ENCODE measurements at places on chromosomes 4 and X. TPM values are rescaled to one million over a fixed set of nuclear protein-coding genes. Genes with fewer than 3 reads are reported as not detected.
A peak's percentile ranks its signal among the peaks of the same experiment; 100 is the strongest.

Gene UGT2B10
- not detected for total RNA-seq

Gene EGFL6
- total RNA-seq = not detected

DNA sequence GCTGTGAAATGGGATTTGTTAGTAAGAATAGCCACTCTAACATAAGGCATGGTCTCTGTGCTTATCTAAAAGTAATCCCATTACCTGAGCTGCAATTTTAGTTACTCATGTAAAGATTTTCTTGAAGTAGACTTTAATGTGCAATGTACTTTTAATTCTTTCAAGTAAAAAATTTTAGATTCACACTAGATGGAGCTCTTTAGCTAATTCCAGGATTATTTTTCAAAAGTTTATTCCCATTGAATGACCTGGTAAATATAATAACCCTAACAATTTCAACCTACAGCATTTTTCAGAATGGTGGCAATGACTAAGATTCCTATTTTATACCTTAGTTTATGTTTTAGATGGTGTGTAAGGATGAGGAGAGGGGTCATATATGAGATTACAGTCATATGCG lies 18.1 kb downstream of the USP38 start:
- no peaks in the 10 kb centered on the region for H3K4me1 ChIP-seq
- H3K4me3 ChIP-seq = no peak overlapping the region
- peaks cover 21% of the 10 kb centered on the region for H3K36me3 ChIP-seq
- no peaks in the 10 kb centered on the region for H3K27me3 ChIP-seq

GRCh38 chr4:180823108-180823507 lies 1420.1 kb upstream of the TENM3 start:
- no peak overlapping the region for H3K27ac ChIP-seq
- H3K36me3 ChIP-seq = no peaks in the 10 kb centered on the region
- no peak overlapping the region for H3K4me3 ChIP-seq
- no peaks in the 10 kb centered on the region for H3K27me3 ChIP-seq

DNA sequence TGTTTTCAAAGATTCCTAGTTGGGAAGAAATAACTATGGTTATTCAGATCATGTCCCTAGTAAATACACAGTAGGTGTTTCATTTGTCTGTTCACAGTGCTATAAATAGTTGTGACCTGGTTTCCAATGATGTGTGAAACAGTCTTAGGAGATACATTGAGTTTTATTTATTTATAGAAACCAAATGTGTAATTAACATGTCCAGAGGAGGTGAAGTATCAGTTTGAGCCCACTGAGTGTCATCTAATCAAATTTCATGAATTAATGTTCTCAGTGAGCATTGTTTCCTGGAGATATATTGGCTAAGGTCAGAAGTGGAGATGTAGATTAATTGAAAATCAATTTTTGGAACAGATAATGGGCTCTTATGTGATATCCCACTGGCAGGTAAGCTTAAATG lies 996.3 kb downstream of the FSTL5 start:
- no peaks in the 10 kb centered on the region for H3K36me3 ChIP-seq
- no peak overlapping the region for H3K27ac ChIP-seq
- no peak overlapping the region for H3K4me3 ChIP-seq
- DNase-seq = no peak
- H3K27me3 ChIP-seq = no peaks in the 10 kb centered on the region

DNA sequence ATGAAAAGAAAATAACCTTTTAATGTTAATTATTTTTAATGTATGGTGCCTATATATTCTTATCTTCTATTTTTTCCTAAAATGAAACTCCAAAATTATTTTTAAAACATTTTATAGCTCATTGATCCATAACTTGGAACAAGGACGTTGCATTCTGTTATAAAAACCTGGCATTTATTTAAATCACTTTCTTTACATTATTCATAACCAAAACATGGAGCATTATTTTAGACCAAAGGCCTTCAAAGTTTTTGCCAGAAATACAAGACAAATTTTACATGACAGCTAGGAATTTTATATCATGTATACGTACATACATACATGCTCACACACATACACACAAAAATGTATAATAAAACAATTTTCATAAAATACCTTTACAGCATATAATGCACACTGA lies 259.8 kb downstream of the QDPR start:
- DNase-seq = no peak
- H3K27me3 ChIP-seq = no peaks in the 10 kb centered on the region
- H3K4me3 ChIP-seq = no peak overlapping the region
- H3K4me1 ChIP-seq = no peaks in the 10 kb centered on the region
- H3K36me3 ChIP-seq = no peaks in the 10 kb centered on the region

DNA sequence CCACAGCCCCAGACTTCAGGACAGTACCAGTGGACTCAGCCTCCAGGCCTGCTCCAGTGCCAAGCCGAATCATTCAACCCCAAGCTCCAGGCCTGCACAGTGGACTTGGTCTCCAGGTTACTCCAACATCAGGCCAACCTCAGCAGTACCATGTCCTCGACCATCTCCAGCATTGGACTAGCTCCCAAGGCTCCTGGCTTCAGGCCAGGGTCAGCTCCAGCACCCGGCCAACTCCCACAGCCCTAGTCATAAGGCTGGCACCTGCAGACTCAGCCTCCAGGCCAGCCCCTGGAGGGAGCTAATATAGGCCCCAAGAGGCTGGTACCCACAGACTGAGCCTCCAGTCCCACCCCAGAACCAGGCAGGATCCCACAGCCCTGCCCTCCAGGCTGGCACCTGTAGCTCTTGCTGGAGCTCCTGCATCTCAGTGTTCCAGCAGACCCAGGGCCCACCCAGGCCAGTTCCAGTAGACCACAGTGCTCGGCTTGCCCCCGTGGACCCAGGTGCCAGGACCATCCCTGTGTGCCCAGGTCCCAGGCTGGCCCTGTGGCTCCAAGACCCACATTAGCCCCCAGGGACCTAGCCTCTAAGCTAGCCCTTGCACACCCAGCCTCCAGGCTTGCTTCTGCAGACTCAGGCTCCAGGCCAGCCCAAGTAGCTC lies 25.6 kb downstream of the ZMAT1 start:
- H3K27me3 ChIP-seq = no peaks in the 10 kb centered on the region
- DNase-seq = no peak
- H3K4me1 ChIP-seq = no peaks in the 10 kb centered on the region
- no peaks in the 10 kb centered on the region for H3K36me3 ChIP-seq
- no peak overlapping the region for H3K27ac ChIP-seq

DNA sequence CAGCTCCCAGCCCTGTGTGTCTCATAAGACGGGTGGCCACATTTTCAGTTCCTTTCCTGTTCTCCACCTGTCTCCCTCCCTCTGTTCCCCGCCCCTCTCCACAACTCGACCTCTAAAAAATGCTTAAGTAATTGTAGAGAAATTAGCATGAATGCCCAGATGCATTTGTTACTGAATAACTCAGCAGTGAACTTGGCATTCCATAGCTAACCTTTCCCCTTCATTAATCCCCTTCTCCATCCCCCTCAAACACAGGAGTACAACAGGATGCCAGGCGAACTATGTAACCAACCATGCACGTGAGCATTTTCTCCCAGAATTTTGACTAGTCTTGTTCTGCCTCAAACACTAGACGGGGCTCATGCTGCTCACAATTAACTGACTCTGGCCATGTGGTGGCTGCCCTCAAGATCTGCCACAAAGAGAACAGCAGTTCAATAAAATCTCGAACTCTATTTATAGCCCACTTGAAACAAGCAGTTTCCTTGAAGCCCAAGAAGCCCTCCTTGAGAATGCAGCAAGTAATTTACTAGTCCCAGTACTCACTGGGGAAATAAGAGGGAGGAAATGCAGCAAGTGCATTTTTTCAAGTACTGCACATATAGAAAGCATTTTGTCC lies 351.2 kb downstream of the ARHGAP24 start:
- peak overlapping the region; percentile 20 for H3K27ac ChIP-seq
- peaks cover 15% of the 10 kb centered on the region for H3K36me3 ChIP-seq
- H3K4me3 ChIP-seq = peak overlapping the region; percentile 40
- peaks cover 39% of the 10 kb centered on the region for H3K4me1 ChIP-seq
- H3K27me3 ChIP-seq = no peaks in the 10 kb centered on the region

GRCh38 chr4:14596028-14596427 lies 406.3 kb upstream of the CPEB2 start:
- no peak overlapping the region for H3K27ac ChIP-seq
- no peaks in the 10 kb centered on the region for H3K36me3 ChIP-seq
- no peaks in the 10 kb centered on the region for H3K4me1 ChIP-seq
- no peak for DNase-seq
- H3K4me3 ChIP-seq = no peak overlapping the region
- no peaks in the 10 kb centered on the region for H3K27me3 ChIP-seq

DNA sequence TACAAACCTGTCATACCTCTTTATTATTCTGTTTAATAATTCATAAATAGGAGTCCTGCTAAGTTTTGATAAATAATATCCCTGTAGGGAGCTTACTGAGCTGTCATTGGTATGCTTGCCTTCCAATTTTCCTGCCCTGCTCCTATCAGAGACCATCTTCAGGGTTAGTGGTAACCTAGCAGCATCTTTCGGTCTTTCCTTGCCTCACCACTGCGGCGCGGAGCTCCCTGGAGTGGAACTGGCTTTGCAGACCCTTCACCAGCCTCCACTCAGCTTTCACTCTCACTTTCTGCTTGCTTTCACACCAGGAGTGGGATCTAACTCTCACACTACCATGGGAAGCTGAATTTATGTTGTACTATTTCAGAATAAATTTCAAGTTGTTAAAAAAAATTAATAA lies 481.7 kb upstream of the ATOH1 start:
- H3K36me3 ChIP-seq = no peaks in the 10 kb centered on the region
- H3K4me3 ChIP-seq = no peak overlapping the region
- no peak overlapping the region for H3K27ac ChIP-seq
- no peaks in the 10 kb centered on the region for H3K27me3 ChIP-seq

All from Calu3 (cell line).